ENCODE measurements at places on chromosomes 13 and 19.

DNA sequence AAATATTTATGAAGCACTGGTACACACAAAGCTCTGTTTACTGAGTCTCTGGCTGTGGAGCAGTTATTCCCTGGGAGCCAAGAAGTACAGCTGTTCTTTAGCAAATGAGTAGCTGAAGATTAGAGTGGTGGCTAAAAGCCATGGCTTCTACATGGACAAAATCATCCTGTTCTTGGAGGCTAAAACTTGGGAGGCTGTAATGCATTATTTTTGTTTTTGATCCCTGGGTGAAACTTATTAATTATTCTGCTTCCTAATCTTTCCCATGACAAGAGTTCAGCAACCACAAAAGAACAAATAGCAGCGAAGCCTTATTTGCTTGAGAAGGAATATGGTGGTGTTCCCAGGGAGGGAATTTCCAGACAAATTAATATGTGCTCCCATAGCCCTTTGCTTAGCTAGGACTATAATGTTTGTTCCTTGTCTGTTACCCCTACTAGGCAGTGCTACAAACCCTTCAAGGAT is 109.5 kb downstream of the DCT start:
- no peak for DNase-seq

- DNase-seq: no peak
These were observed 913.2 kb downstream of the DIAPH3 start for GRCh38 chr13:59250336-59251189.

- DNase-seq: no peak
These were observed 14.1 kb upstream of the ENOX1 start for GRCh38 chr13:43800828-43801227.

GRCh38 chr13:73481886-73482445 is 423.2 kb downstream of the KLF5 start:
- no peak for DNase-seq

- no peak for DNase-seq
These were observed 225.3 kb downstream of the NHLRC3 start for GRCh38 chr13:39263531-39263930.

GRCh38 chr13:20528452-20528851 is 2.8 kb upstream of the CRYL1 start:
- peak; percentile 24 for DNase-seq

DNA sequence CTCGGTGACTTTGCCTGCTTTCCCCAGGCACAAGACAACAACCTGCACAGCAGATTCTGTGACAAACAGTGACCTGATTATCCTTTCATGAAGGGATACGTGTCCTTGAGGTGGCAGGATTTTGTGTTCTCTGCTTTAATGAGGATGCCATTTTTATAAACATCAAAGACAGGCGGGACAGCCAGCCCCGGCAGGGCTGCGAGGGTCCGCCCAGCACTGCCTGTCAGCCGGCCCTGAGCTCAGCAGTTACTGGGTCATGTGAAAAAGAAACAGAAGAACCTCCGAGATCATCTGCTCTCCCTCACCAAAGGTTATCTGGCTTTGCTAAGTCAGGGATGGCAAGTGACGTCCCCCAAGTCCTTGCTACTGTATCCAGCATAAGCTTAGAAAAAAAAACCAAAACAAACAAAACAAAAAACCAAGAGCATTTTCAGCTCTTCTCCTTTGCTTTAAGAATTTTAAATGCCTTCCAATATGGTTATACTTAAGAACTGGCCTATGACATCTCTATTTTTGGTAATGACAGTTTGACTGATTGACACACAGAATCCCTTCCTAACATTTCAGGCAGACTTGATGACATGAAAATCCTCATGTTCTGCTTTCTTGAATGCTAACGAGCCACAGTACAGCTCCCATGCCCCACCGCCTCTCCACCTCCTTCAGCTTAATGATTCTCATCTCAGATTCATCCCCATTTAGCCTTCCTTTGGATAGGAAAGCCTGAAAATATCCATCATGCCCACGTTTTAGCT is 666.6 kb upstream of the ARGLU1 start:
- no peak for DNase-seq

GRCh38 chr19:31114585-31114984 is 234.7 kb downstream of the TSHZ3 start:
- no peak for DNase-seq

DNA sequence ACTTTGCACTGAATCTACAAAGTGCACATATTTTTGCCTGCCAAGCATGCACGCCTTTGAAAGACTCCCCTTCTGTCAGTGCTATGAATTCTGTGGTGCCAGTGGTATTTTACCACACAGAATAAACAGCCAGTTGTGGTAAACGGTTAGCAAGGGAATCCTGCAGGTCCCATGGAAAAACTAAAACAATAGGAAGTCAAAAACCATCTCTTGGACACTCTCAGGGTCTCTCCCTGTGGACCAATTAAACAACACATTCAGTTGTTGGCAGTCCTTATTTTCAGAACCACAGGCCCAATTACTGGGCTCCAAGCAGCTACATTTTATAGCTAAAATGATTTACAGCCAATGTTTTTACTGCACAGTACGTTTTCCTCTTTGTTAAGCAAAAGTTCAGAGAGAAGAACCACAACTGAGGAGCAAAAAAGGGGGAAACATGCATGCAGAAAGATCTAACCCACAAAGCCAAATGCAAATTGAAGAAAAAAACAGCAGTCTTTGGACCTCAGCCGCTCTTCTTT is 116.9 kb downstream of the KCTD12 start:
- no peak for DNase-seq

DNA sequence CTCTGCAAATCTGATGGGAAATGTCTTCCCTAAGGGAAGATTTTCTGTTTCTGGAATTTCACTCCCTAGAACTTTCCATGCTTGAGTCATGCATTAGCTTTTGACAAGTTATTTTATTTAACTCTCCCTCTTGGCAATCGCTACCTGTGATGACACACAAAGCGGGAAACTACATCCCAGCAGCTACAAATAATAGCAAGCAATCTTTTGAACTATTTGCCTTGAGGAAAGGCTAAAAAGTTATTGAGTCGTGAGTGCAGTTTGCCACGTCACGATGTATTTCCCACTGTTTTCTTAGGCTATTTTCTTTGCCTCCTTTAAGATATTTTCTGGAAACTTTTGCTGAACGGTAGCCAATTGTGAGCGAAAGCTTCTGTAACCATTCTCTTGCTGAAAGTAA is 353.3 kb upstream of the HTR2A start:
- no peak for DNase-seq

- DNase-seq: no peak
These were observed 195.8 kb downstream of the FOXO1 start for GRCh38 chr13:40470660-40471059.

DNA sequence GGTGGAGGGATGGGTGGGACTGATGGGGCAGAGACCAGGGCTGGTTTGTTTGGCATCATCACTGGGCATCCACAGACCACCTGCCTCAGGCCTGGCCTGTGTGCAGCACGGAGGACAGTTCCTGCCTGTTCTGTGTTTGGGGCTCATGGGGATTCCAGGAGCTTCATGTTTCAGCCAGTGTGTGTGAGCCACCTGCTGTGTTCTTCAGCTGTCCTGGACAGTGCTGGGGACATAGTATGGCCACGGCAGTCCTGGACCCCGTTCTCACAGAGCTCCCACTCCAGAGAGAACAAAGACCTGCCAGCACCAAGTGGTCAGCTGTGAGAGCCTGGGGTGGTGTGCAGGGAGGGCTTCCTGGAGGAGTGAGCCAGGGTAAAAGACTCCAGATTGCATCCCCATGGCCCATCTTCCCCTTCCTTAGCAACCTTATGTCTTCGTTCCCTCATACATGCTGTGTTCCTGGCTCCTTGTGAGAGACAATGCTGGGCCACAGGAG is 2.0 kb upstream of the CCDC97 start:
- no peak for DNase-seq

All from stimulated activated CD4-positive, alpha-beta T cell treated with anti-CD3 and anti-CD28 coated beads, Interleukin-1b, Interleukin-23, amount 100 ng/mL, for 48 hours (primary cell).